Ovary (tissue), 10 donors: ENCODE measurements at places on chromosomes 6 and 20. TPM values are rescaled to one million over a fixed set of nuclear protein-coding genes. Genes with fewer than 3 reads are reported as not detected.

The ACSS1 gene
- total RNA-seq = 20.3 TPM

GRCh38 chr20:44409132-44409600 is 53.7 kb downstream of the HNF4A start:
- no peaks in the 10 kb centered on the region for H3K36me3 ChIP-seq
- peaks cover 5% of the 10 kb centered on the region for H3K4me1 ChIP-seq
- H3K27ac ChIP-seq = no peak overlapping the region
- no peak overlapping the region for H3K4me3 ChIP-seq
- no peak for DNase-seq

- no peak overlapping the region for H3K27ac ChIP-seq
- no peak overlapping the region for H3K4me3 ChIP-seq
- no peaks in the 10 kb centered on the region for H3K4me1 ChIP-seq
- no peaks in the 10 kb centered on the region for H3K27me3 ChIP-seq
Measured at GRCh38 chr6:43893073-43893472, 123.1 kb downstream of the VEGFA start.

- no peak overlapping the region for H3K4me3 ChIP-seq
- H3K27me3 ChIP-seq = no peaks in the 10 kb centered on the region
- H3K36me3 ChIP-seq = no peaks in the 10 kb centered on the region
- no peak for DNase-seq
- H3K27ac ChIP-seq = no peak overlapping the region
Measured at GRCh38 chr20:2907519-2907918, 34.2 kb downstream of the PTPRA start.

DNA sequence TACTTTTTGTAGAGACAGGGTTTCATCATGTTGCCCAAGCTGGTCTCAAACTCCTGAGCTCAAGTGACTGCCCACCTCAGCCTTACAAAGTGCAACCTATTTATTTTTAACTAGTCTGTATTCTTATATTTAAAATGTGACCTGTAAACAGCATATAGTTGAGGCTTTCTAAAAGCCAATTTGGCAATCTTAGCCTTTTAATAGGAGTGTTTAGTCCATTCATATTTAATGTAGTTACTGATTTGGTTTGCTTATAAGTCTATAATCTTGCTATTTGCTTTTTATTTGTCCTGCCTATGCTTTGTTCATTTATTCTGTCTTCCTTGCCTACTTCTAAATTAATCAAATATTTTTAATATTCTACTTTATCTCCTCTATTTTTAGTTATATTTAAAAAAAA is 15.0 kb upstream of the SOX4 start:
- H3K4me3 ChIP-seq = no peak overlapping the region
- H3K36me3 ChIP-seq = no peaks in the 10 kb centered on the region
- no peak overlapping the region for H3K27ac ChIP-seq
- no peaks in the 10 kb centered on the region for H3K27me3 ChIP-seq
- no peaks in the 10 kb centered on the region for H3K4me1 ChIP-seq
- DNase-seq = no peak

DNA sequence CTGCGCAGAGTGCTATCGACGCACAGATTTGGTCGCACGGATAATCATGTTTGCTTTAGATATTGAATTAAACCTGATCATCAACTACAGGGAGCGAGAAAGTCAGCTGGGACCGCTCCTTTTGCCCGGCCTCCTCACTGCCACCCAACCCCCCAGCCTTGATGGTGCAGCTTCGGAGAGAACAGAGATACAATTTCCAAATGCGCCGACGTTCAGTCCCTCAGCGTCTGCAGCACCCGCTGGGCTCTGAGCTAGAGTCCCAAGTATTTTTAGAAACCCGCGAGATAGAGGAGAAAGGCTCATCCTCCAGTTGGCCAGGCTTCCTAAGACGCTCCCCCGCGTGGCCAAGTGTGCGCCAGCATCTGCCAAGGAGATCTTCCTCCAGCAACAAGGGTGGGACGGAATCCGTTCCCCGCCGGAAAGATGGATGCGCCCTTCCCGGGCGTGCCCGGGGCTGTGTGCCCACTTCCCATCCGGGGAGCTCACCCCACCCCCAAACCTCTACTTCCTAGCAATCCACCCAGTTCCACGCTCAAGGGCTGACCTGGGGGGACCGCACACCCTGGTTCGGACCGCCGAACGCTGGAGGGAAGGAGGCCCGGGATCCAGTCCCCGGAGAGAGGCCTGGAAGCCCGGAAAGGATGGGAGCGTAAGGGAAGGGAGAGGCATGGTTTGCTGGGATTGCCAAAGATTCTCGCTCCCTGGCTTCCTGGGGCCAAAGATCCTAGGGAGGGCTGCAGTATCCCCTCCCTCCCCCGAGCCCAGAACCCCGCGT is 4.1 kb downstream of the NKX2-2 start:
- peaks cover 3% of the 10 kb centered on the region for H3K27me3 ChIP-seq
- no peak overlapping the region for H3K27ac ChIP-seq
- H3K36me3 ChIP-seq = no peaks in the 10 kb centered on the region
- H3K4me1 ChIP-seq = peaks cover 10% of the 10 kb centered on the region
- H3K4me3 ChIP-seq = no peak overlapping the region
- no peak for DNase-seq

GRCh38 chr6:22133357-22133756 is 163.5 kb downstream of the PRL start:
- DNase-seq = no peak
- no peaks in the 10 kb centered on the region for H3K36me3 ChIP-seq
- no peaks in the 10 kb centered on the region for H3K27me3 ChIP-seq
- no peak overlapping the region for H3K4me3 ChIP-seq
- no peaks in the 10 kb centered on the region for H3K4me1 ChIP-seq

DNA sequence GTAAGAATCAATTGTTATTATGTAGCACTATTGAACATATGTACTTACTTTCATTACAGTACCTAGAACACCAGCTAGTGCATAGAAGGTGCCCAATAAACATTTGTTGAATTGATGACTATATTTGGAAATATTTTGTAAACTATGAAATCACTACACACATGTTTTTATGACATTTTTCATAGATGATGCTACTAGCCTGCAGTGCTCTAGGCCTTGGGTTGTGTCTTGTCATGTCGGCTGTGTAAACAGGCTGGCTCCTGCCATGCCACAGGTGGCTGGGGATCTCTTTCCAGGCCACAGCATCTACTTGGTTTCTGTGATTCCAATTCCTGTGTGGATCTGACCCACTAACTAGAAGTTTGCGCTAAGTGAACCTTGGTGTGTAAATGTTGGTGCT is 43.3 kb upstream of the EDN1 start:
- H3K27ac ChIP-seq = no peak overlapping the region
- DNase-seq = no peak
- no peaks in the 10 kb centered on the region for H3K36me3 ChIP-seq
- no peak overlapping the region for H3K4me3 ChIP-seq
- H3K27me3 ChIP-seq = no peaks in the 10 kb centered on the region

- H3K36me3 ChIP-seq = no peaks in the 10 kb centered on the region
- H3K4me3 ChIP-seq = no peak overlapping the region
- H3K27me3 ChIP-seq = no peaks in the 10 kb centered on the region
- no peaks in the 10 kb centered on the region for H3K4me1 ChIP-seq
- no peak overlapping the region for H3K27ac ChIP-seq
Measured at GRCh38 chr6:129844118-129844891, 16.8 kb downstream of the TMEM244 start.

DNA sequence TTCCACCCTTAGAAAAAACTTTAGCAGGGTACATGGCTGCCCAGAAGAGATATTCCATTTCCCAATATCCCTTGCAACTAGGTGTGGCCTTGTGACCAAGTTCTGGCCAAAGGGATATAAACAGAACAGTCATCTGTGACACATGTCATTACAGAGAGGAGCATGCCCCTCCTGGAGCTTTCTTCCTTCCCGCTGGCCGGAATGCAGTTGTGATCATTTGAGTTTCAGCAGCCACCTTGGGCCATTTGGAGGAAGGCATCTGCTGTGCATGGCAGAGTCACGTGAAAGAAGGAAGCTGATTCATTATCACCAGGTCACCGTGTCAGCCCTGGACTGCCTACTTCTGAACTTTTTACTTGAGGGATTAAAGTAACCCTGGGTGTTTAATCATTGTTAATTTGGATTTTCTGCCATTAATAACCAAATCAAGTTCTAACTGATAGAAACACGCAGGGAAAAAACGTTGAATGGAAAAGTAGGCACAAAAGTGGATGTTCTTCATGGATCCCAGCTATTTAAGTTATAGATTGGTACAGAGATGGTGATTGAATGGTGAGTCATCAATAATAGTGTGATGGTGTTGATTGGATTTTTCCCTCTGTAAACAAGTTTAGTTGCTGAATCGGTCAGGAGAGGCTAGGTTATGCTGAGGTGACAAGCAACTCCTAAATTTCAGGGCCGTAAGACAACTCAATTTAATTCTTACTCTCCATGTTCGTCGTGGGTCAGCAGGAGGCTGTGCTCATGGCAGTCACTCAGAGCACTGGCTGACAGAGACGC is 80.7 kb upstream of the CCDC167 start:
- no peaks in the 10 kb centered on the region for H3K27me3 ChIP-seq
- no peaks in the 10 kb centered on the region for H3K4me1 ChIP-seq
- no peak for DNase-seq
- no peaks in the 10 kb centered on the region for H3K36me3 ChIP-seq
- no peak overlapping the region for H3K27ac ChIP-seq

- H3K4me3 ChIP-seq = no peak overlapping the region
- H3K36me3 ChIP-seq = no peaks in the 10 kb centered on the region
- H3K27me3 ChIP-seq = no peaks in the 10 kb centered on the region
- H3K27ac ChIP-seq = no peak overlapping the region
- no peak for DNase-seq
Measured at GRCh38 chr6:145352382-145353080, 382.8 kb downstream of the EPM2A start.

DNA sequence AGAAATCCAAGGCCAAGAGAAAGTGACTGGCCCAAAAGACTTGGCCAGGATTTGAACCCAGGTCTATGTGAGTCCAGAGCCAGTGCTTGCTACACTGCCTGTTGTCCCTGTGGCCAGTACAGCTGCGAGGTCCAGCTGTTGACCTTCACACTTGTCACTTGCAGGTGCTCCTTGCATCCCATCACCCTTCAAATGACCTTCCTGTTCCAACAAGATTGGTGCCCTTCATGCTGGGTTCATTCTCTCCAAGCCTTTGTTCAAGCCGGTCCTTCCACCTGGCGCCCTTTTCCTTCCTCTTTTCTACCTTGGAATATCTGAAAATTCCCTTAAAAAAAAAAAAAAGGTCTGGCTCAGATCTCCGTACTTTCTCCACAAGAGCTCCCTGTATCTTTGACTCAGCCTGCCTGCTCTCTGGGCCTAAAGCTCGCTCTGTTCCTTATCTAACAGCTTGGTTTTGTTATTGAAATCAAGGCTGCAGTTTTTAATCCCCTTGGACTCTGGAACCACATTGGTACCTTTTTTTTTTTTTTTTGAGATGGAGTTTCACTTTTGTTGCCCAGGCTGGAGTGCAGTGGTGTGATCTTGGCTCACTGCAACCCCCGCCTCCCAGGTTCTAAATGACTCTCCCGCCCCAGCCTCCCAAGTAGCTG is 22.2 kb upstream of the MRPS18A start:
- H3K4me1 ChIP-seq = peaks cover 22% of the 10 kb centered on the region
- no peak overlapping the region for H3K27ac ChIP-seq
- H3K27me3 ChIP-seq = no peaks in the 10 kb centered on the region
- H3K36me3 ChIP-seq = no peaks in the 10 kb centered on the region
- no peak overlapping the region for H3K4me3 ChIP-seq

GRCh38 chr20:20476504-20476903 is 108.6 kb downstream of the INSM1 start:
- no peak overlapping the region for H3K27ac ChIP-seq
- no peak overlapping the region for H3K4me3 ChIP-seq
- no peaks in the 10 kb centered on the region for H3K27me3 ChIP-seq
- H3K4me1 ChIP-seq = no peaks in the 10 kb centered on the region
- no peaks in the 10 kb centered on the region for H3K36me3 ChIP-seq

- no peaks in the 10 kb centered on the region for H3K4me1 ChIP-seq
- no peak overlapping the region for H3K4me3 ChIP-seq
- no peaks in the 10 kb centered on the region for H3K36me3 ChIP-seq
- no peak for DNase-seq
- no peak overlapping the region for H3K27ac ChIP-seq
- no peaks in the 10 kb centered on the region for H3K27me3 ChIP-seq
Measured at GRCh38 chr6:33702345-33702977, 9.0 kb downstream of the UQCC2 start.

DNA sequence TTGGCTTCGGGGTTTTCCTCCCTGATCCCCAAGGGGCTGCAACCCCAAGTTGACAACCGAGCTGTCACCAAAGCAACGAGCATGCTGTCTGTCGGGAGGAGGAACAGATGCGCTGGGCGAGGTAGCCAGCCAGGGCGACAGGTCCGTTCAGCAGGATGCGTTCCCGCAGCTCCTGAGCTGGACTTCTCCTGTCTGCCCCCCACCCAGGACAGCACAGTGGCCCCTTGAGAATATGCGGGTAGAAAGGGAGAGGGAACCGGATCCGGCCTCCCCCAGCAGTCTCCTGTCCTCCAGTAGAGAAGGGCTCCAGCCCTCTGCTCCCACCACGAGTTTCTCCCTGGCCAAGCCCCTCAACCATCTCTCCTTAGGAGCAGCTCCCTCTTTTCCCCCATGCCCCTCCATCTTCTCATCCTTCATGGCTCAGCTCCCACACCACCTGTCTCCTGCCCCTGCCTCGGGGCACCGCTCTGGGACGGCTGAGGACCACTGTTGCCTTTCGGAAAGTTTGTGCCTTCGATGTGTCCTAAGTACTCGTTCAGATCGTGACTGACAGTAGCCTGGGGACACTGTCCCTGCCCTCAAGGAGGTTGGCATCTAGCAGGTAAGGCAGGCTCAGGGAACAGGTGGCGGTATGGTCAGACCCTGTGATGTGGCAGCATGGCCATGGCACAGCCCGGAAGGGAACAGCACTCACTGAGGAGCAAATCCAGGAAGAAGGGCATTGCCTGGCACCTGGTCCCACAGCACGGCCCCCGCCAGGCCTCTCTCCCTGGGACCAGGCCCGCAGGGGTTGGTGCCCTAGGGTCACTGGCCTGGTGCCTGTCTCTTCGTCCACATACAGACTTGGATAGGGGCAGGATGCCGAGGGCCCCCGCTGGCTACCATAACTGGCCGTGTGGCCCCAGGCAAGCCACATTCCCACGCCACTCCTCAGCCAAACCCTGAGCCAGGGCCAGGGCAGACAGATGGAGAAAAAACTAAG is 96.3 kb downstream of the ASXL1 start:
- H3K27ac ChIP-seq = no peak overlapping the region
- no peaks in the 10 kb centered on the region for H3K27me3 ChIP-seq
- peaks cover 24% of the 10 kb centered on the region for H3K4me1 ChIP-seq
- no peaks in the 10 kb centered on the region for H3K36me3 ChIP-seq
- no peak for DNase-seq
- no peak overlapping the region for H3K4me3 ChIP-seq
